Kidney tubule cell (primary cell): ENCODE measurements at places on chromosomes 3 and 15.
A peak's percentile ranks its signal among the peaks of the same experiment; 100 is the strongest.

- no peak for DNase-seq
Measured at GRCh38 chr15:49751191-49751590, 130.3 kb downstream of the DTWD1 start.

- DNase-seq, result no peak
Measured at GRCh38 chr3:186083746-186084145, 25.1 kb downstream of the ETV5 start.

GRCh38 chr3:132822266-132822665 lies 100.1 kb upstream of the NPHP3 start:
- no peak for DNase-seq

GRCh38 chr3:189563853-189564563 lies 67.2 kb upstream of the TP63 start:
- peak; percentile 96 for DNase-seq

GRCh38 chr3:7964899-7965298 lies 536.7 kb upstream of the LMCD1 start:
- DNase-seq, result no peak

DNA sequence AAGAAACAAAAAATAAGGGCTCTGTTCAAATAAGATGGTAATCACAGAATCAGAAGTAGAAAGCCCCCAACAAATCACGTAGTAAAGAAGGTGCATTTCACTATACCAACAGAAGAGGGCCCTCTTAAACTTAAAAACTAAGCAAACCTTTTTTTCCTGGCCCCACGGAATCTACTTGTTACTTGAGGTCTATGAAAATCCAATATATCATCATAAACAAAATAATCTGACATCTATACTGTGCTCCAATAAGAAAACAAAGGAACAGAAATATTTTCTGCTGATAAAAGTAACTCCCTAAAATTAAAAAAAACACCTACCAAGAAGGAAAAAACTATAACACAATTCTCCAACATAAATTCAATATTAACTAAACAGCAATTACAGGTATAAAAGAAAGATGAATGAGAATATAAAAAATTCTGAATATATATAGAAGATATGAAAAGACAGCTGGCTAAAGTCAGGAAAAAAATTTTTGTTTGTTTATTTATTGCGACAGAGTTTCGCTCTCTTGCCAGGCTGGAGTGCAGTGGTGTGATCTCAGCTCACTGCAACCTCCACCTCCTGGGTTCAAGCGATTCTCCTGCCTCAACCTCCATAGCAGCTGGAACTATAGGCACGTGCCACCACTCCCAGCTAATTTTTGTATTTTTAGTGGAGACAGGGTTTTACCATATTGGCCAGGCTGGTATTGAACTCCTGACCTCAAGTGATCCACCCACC lies 81.8 kb downstream of the CLASP2 start:
- peak; percentile 55 for DNase-seq

- peak; percentile 6 for DNase-seq
Measured at GRCh38 chr3:156291272-156292123, 171.1 kb downstream of the KCNAB1 start.

- no peak for DNase-seq
Measured at GRCh38 chr3:18222686-18223085, 202.5 kb downstream of the SATB1 start.

DNA sequence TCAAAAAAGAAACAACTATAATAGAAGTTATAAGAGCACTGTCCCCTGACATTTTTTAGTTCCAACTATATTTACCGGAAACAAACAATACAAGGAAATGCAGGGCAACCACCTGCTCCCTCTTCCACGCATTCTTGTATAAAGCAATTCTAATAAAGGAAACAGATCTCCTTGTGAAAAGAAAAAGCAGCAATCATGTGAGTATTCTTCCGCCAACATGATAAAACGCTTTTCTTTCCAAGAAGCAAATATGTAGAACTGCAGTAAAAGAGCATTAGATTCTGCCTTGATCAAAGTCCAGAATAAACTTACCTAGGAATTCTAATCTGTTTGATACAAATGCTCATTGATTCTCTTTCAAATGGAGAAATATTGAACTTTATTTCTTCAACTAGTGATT lies 230.3 kb downstream of the CNTN3 start:
- no peak for DNase-seq

GRCh38 chr15:74725845-74726773 lies 781 bp upstream of the CYP1A1 start:
- DNase-seq, result no peak

GRCh38 chr3:112888381-112889085 lies 41.9 kb upstream of the CD200R1L start:
- DNase-seq, result peak; percentile 5

DNA sequence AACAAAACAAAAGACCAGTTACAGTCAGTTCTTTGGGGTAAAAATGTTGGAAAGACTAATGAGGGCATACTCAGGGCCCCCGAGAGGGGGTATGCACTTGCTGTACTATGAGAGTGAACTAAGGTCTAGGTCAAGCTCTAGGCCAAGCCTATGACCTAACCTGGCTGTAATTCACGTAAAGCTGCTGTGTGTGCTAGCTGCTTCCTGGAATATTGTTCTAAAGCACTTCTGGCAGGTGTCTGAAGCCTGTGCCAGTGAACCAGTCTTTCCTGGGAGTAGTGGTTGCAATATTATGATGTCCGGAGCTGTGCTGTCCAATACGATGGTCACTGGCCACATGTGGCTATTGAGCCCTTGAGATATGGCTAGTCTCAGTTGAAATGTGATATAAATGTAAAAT lies 13.1 kb upstream of the CX3CR1 start:
- DNase-seq, result no peak

- DNase-seq, result no peak
Measured at GRCh38 chr3:104825116-104825515, 541.6 kb upstream of the ALCAM start.

GRCh38 chr15:78928616-78929093 lies 16.2 kb downstream of the CTSH start:
- no peak for DNase-seq

- DNase-seq, result no peak
Measured at GRCh38 chr3:71987828-71988227, 202.9 kb upstream of the PROK2 start.

DNA sequence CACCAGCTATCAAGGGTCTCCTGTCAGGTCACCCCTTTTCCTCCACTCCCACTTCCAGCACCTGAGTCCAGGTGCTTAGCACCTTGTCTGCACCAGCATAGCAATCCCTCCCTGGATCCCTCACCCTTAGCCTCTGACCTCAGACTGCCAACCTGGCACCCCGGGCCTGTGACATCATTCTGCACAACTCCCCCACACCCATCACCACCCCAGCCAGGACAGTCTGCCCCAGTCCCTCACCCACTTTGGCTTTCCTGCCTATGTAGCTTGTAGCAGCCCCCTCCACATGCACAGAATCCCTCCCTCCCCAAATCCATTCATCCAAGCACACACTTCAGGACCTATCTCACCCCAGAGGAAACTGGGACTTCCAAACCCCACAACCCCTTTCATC lies 819 bp upstream of the PLXNB1 start:
- no peak for DNase-seq

DNA sequence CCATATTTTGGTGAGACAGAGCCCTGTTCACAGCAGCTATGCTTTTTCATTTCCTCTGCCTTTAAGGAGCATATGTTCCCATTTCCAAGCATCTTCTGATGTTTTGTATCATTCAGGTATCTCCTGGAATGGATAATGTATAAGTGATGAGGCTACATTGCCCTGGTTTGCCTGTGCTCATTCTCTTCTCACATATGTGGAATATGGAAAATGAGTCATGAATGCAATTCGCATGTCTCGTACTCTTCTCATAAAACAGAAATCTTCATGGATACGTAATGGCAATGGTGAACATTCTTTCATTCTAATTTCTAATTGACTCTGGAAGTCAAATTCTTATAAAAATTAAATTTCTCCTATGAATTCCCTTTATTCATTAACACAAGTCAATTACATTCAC lies 143.1 kb downstream of the CDIN1 start:
- no peak for DNase-seq

DNA sequence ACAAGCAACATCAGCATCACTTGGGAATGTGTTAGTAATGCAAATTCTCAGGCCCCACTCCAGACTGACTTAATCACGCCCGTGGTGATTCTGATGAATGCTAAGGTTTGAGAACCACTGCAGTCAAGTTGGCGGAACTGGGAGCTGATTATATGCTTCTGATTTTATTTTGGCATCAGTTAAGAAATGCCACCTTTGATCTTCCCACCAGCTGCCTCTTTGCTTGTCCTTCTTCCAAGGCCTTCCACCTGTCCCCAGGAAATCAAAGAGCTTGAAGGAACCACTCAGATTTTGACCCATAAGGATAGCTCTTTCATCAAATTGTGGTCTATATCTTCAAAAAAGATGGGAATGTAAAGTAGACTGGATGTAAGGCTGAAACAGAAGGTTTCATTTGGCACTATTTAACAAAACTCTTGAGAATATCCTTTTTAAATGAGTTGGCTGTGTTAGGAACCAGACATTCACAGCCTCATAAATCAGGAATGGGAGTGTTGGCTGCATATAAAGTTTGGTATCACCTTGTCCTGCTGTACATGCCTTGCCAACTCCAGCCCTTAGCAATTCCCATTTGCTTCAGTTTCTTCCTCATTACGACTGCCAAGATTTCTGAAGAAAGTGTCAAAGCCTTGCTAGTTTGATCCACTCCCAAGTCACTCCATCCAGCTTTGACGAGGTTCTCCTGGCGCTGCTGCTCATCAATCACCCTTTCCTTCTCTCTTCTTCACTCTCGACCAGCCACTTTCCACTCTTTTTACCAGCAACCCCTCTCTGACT lies 125.8 kb upstream of the NPHP3 start:
- DNase-seq, result no peak

DNA sequence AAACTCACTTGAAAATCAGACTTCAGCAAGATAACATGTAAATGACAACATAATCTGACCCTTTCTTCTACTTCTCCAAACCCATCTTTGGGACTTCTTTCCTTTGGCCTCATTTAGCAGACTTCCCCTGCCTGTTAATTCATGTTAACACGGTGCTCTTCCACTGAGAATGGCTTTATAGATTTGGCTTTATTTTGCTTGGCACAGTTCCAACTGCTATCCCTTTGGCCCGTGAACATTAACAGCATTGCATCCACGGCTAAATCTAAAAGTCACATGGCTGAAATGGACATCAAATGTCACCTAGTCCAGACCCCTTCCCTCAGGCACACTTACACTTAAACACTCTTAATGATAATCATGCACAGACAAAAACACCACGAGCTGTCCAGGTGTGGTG lies 3.8 kb downstream of the ZMAT3 start:
- no peak for DNase-seq

DNA sequence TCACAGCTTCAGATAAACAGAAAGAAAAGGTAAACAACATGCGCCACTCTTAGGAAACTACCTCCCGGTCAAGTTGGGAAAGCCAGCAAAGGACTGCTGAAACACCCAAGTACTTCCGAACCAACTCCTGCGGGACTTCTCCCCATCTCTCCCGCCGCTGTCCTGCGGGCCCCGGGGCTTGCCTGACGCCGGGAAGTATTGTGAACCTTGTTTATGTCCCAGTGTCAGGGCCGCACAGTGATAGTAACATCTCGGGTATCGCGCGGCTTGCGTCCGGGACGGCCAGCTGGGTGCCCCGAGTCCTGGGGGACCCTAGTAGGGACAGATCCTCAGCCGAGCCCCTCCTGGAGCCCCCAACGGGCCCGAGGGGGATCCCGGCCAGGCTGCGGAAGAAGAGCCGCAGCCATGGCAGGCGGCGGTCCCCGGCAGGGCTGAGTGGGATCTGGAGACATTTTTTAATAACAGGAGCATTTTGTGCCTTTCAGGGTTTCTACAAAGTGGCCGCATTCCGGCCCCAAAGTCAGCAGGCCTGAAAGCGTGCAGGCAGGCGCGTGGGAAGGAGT lies 756 bp downstream of the CLPX start:
- DNase-seq, result peak; percentile 57

DNA sequence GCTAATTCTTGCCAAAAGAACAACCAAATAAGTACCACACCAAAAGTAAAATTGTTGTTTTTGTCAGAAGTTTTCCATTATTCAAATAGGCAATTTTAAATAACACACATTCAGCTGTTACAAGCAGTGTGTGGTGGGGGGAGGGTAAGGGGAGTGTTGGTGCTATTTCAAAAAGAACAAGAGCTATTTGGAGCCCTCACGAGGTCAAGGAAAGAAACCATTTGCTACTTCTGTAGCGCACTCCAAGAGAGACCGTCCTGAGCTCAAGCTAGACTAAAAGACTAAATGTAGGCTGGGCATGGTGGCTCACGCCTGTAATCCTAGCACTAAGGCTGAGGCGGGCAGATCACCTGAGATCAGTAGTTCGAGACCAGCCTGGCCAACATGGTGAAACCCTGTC lies 21.2 kb upstream of the IGF2BP2 start:
- no peak for DNase-seq

GRCh38 chr3:50171540-50172301 lies 16.6 kb downstream of the SEMA3F start:
- DNase-seq, result no peak

DNA sequence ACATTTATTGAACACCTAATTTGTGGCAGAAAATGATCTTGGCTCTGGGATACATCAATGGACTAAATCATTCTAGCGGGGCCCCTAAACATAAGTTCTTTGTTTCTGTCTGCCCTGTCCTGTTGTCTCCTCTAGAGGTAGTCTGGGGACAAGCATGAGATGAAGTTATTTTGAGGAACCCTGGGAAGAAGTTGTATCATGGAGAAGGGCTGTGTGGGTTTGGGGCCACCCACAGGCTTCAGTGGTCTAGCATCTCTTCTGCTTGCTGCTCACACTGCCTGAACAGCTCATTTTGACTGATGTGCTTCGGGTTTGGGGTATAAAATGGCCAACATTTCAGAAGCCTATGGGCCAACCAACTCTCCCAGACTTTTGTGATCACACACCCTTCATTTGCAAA lies 50.3 kb upstream of the OSBPL11 start:
- no peak for DNase-seq

GRCh38 chr3:182315313-182315712 lies 478.0 kb upstream of the ATP11B start:
- no peak for DNase-seq

DNA sequence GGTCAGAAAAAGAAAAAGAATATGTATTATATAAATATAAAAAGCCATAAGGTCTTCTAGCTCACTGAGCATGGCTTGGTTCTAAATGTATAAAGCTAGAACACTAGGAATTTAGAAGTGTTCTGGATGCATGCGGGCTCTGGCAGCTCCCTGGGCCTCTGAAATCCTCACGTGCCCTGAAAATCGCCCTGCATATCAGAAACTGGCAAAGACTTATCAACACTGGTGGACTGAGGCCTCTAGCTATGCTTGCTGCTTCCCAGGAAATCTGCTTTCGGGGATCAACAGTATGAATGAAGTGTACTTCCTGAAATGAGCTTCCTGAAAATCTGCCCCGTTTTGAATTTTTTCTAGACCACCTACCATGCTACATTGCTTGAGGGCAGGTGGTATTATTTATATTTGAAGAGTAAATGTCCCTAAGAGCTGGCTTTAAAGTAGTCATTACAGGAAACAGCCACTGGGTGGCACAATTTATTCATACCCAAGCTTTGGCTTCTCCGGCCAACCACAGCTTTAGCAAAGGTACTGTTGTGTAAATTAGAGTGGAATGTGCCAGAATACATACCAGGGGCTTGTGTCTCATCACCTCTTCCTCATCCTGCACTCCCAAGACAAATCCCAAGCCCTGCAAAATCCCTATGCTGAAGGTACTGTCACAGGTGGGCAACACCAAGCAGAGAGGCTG lies 17.7 kb downstream of the CRTAP start:
- peak; percentile 80 for DNase-seq

- DNase-seq, result no peak
Measured at GRCh38 chr15:75479670-75480069, 28.2 kb upstream of the SIN3A start.

- DNase-seq, result no peak
Measured at GRCh38 chr3:53167418-53168174, 6.6 kb downstream of the PRKCD start.

GRCh38 chr3:25056036-25056755 lies 371.9 kb upstream of the RARB start:
- DNase-seq, result no peak
